ENCODE measurements at places on chromosomes 12 and 14. TPM values are rescaled to one million over a fixed set of nuclear protein-coding genes. Genes with fewer than 3 reads are reported as not detected.
A peak's percentile ranks its signal among the peaks of the same experiment; 100 is the strongest.

GRCh38 chr12:6030081-6030480 lies 85.0 kb upstream of the ANO2 start:
- no peaks in the 10 kb centered on the region for H3K4me1 ChIP-seq
- H3K27ac ChIP-seq: no peak overlapping the region
- no peaks in the 10 kb centered on the region for H3K27me3 ChIP-seq
- H3K36me3 ChIP-seq: no peaks in the 10 kb centered on the region
- DNase-seq: no peak

GRCh38 chr12:102005256-102005655 lies 56.5 kb downstream of the WASHC3 start:
- no peak overlapping the region for H3K4me3 ChIP-seq
- no peak for DNase-seq
- H3K27ac ChIP-seq: no peak overlapping the region
- H3K4me1 ChIP-seq: no peaks in the 10 kb centered on the region
- no peaks in the 10 kb centered on the region for H3K27me3 ChIP-seq

DNA sequence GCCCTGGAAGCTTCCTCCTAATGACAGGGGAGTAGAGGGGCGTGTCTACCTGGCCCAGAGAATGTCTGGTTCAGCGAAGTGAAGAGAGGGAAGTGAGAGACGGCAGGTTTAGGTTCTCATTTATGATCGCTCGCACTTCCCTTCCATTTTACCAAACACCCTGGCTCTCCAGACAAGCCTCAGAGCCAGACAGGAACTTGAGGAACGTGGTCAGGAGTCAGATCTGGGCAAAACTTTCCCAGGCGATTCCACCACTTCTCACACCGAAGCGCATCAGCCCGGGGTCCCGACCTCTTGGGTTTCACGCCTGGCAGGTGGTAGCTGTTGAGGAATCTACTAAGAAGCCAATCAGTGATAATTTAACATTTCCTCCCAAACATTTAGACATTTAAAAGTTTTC lies 21.3 kb downstream of the ACTN1 start:
- no peaks in the 10 kb centered on the region for H3K27me3 ChIP-seq
- no peak for DNase-seq
- H3K36me3 ChIP-seq: peaks cover 30% of the 10 kb centered on the region
- peaks cover 98% of the 10 kb centered on the region for H3K4me1 ChIP-seq
- H3K27ac ChIP-seq: no peak overlapping the region

DNA sequence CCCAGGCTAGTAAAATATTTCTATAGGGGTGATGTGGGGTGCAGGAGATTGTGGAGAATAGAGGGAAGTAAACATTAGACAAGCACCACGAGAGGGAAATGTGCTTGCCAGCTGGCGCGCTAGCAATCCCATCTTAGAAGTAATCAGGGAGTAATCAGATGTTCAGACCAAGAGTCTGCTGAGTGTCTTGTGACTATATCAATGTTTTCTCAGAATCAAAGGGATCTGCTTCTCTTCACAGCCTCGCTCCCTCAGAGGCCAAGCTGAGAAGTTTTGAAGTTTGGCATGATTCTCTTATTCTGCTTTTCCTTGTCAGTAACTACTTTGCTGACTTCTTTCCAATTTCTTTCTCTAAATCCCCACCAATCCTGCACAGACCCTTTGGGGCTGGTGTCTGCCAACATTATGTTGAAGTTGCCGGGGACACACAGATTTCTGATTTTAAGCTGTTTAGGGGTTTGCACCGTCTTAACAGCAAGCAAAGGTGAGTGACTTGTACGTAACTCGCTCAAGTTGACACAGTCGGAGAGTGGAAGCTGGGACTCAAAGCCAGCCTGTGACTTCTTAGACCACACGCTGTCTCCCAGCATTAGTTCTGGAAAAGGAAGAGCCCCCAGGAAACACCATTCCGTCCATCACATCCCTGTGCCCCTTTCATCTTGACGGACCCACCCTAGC lies 22.0 kb upstream of the TSPAN9 start:
- peaks cover 9% of the 10 kb centered on the region for H3K27me3 ChIP-seq
- H3K4me3 ChIP-seq: no peak overlapping the region
- no peaks in the 10 kb centered on the region for H3K36me3 ChIP-seq
- H3K27ac ChIP-seq: no peak overlapping the region

DNA sequence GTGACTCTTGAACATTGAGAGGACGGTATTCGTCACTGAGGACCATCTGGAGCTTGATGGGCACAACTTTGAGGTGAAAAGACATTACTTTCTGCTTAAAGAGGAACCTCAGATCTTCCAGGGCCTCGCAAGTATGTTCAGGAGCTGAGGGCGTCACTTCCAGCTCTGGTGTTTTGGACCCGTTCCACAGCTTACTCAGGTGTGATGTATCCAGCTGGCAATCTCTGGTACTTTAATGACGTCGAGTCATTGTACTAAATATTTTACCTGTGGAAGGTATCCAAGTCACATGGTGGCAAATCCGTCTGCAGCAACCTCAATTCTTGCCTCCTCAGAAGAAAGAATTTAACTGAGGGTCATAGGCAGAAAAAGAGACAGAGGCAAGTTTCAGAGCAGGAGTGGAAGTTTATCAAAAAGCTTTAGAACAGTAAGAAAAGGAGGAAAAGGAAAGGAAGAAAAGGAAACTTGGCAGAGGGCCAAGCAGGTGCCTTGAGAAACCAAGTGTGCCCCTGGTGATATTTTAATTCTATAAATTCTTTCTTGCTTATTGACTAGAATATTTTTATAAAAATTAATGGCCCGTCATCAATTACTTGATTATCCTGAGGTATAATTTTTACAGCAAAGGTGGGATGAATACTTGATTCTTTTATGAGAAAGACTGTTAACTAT lies 250.6 kb downstream of the AEBP2 start:
- H3K27me3 ChIP-seq: no peaks in the 10 kb centered on the region
- no peak overlapping the region for H3K4me3 ChIP-seq
- no peaks in the 10 kb centered on the region for H3K36me3 ChIP-seq
- H3K27ac ChIP-seq: peak overlapping the region; percentile 75

DNA sequence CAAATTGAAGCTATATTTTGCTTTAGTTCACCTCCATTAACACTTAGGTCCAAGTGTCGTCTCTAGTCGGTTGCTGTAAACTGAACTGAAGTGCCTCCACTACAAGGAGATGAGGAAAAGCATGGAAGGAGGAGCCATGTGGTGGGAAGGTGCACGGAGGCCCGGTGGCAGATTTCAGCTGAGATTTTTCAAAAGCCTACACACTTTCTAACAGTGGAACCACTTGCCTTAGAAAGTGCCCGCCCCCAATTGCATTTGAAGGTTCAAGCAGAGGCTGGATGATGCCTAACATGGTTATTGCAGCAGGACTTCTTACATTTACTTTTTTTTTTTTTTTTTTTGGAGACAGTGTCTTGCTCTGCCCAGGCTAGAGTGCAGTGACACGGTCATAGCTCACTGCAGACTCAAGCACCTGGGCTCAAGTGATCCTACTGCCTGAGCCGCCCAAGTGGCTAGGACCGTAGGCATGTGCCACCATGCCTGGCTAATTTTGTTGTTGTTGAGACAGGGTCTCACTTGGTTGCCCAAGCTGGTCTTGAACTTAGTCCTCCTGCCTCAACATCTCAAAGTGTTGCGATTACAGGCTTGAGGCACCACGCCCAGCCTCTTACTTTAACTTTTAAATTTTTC lies 27.6 kb downstream of the EML1 start:
- H3K27ac ChIP-seq: no peak overlapping the region
- H3K4me3 ChIP-seq: no peak overlapping the region
- no peaks in the 10 kb centered on the region for H3K4me1 ChIP-seq
- H3K27me3 ChIP-seq: peaks cover 75% of the 10 kb centered on the region

GRCh38 chr12:41634091-41634490 lies 446.0 kb downstream of the PDZRN4 start:
- no peak overlapping the region for H3K27ac ChIP-seq
- DNase-seq: no peak
- H3K36me3 ChIP-seq: no peaks in the 10 kb centered on the region
- H3K27me3 ChIP-seq: no peaks in the 10 kb centered on the region
- no peak overlapping the region for H3K4me3 ChIP-seq

GRCh38 chr14:34911209-34912150 lies 36.3 kb upstream of the BAZ1A start:
- no peaks in the 10 kb centered on the region for H3K4me1 ChIP-seq
- no peaks in the 10 kb centered on the region for H3K36me3 ChIP-seq
- no peak overlapping the region for H3K4me3 ChIP-seq
- H3K27me3 ChIP-seq: no peaks in the 10 kb centered on the region
- no peak for DNase-seq
- H3K27ac ChIP-seq: no peak overlapping the region

DNA sequence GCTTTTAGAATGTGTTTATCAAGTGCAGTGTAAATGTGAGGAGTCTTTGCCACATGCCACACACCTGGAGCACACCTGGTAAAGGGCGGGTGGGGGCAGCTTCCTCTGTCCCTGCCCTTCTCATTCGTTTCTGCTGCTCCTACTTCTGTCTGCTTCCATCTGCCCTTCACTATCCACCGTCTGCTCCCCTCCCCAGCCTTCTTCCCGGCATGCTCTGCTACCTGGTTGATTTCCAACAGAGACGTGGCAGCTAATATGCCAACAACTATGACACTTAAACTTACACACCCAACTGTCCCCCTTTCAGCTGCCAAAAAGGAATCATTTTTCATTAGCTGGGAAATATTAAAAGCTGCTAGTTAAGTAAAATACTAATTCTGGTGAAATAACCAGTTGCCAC lies 9.1 kb upstream of the CARMIL3 start:
- H3K36me3 ChIP-seq: no peaks in the 10 kb centered on the region
- DNase-seq: no peak

DNA sequence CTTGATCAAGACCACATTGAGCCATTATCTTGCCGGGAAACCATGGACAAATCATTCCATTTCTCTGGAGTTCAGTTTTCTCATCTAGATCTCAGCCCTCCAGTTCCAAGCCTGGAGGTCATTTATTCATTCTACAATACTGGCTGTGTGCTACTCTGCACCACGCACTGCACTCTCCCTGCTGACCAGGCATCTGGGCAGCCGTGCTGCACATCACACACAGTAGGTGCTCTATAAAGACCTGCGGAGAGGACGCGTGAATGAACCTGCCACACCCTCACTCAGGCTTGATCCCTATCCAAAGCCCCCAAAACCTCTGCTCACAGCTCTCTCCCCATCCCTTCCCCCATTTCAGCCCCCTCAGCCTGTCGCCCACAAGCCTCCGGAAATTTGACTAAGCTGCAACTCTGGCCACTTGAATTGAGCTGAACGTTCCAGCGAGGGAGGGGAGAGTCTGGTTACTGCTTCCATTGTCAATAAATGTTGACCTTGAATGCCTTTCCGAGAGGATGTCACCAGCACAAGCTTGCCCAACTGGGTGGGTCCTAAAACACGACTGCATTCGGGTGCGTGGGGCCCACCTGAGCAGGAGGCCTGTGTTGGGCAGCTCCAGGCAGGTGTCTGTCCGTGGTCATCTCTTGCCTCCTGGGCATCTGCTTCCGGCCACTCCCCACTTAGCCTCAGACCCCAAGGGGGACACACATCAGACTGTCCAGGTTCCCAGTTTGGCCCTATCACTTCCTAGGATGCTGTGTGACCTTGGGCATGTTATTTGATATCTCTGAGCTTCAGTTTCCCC lies 17.8 kb downstream of the FAIM2 start:
- H3K27ac ChIP-seq: no peak overlapping the region
- H3K4me3 ChIP-seq: no peak overlapping the region
- H3K27me3 ChIP-seq: peaks cover 18% of the 10 kb centered on the region
- DNase-seq: no peak
- peaks cover 3% of the 10 kb centered on the region for H3K4me1 ChIP-seq

DNA sequence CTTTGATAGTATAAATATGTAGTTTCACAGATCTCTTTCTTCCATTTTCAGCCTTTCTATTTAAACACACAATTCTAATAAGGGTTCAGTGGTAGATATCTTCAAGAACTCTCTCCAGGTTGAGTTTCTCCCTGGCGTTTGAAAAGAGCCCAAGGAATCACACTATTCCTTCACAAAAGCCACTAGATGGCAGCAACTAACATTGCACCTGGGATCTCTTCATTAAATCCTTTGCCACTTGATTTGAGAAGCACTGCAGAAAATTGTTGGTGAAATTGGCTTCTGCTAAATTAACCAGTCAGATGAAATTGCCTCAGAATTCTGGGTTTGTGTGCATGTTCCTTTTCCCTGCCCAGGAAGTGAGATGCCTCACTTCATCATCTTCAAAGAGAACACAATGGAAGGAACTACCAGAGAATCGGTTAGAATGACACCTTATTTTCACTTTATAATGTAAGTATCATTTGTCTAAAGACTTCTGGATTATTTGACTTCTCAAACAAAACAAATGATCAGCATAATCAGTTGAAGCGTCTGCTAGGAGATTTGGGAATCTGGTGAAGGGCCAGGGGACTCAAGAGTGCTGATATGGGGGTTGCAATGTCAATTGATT lies 6.8 kb downstream of the CCDC198 start:
- peaks cover 2% of the 10 kb centered on the region for H3K27me3 ChIP-seq
- H3K4me3 ChIP-seq: no peak overlapping the region
- no peak for DNase-seq
- no peak overlapping the region for H3K27ac ChIP-seq
- H3K36me3 ChIP-seq: no peaks in the 10 kb centered on the region

- DNase-seq: no peak
- H3K4me1 ChIP-seq: no peaks in the 10 kb centered on the region
- H3K27ac ChIP-seq: no peak overlapping the region
- no peaks in the 10 kb centered on the region for H3K36me3 ChIP-seq
Measured at GRCh38 chr14:103110681-103111231, 12.5 kb upstream of the TNFAIP2 start.

DNA sequence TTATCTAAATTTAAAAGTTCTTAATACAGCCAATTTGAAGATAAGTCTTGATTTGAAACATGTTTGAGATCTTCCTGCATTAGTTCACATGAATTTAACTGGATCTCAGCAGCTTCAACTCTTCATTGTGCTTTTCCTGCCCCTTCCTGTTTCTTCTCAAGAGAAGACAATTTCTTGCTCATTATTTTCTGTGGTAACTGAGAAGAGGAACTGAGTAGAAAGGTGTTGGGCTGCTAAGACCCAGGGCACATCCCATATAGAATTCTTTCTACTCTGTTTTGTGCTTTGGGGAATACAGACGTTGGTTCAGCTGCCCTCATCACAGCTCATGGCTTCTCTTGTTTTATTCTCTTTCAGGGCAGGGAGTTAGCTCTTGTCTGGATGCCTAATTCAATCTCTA lies 110.2 kb downstream of the SNAPC1 start:
- peaks cover 11% of the 10 kb centered on the region for H3K27me3 ChIP-seq
- no peak overlapping the region for H3K27ac ChIP-seq
- H3K4me1 ChIP-seq: no peaks in the 10 kb centered on the region
- no peak for DNase-seq

GRCh38 chr12:110649341-110649847 lies 35.5 kb downstream of the TCTN1 start:
- no peak overlapping the region for H3K27ac ChIP-seq
- H3K4me1 ChIP-seq: no peaks in the 10 kb centered on the region
- peaks cover 4% of the 10 kb centered on the region for H3K36me3 ChIP-seq
- no peak overlapping the region for H3K4me3 ChIP-seq
- no peaks in the 10 kb centered on the region for H3K27me3 ChIP-seq

The FOXG1 gene
- polyA plus RNA-seq: not detected

The AQP5 gene
- polyA plus RNA-seq: not detected

The KERA gene
- polyA plus RNA-seq: not detected

The KSR2 gene
- polyA plus RNA-seq: 0.01 TPM

The OR4E2 gene
- not detected for polyA plus RNA-seq

The DEPDC4 gene
- 2.4 TPM for polyA plus RNA-seq
